ENCODE measurements at places on chromosomes 3 and 15.

DNA sequence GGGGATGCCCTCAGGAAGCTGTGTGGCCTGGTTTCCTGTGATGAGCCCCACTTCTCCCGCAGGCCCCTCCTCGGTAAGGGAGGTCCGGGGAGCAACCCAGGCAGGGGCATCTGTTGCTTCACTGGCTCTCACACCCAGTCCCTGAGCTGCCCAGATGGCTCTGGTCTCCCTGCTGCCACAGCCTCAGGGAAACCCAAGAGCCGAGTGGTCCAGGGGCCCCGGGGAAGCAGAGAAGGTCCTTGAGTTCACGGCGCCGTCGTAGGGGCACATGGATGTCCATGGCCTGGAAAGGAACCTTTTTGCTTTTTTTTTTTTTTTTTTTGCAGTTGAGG lies 13.3 kb upstream of the LRRC15 start:
- DNase-seq = no peak

- DNase-seq = no peak
Measured at GRCh38 chr3:45319231-45319995, 69.0 kb upstream of the LARS2 start.

GRCh38 chr3:29922992-29923746 lies 642.3 kb downstream of the RBMS3 start:
- DNase-seq = peak; percentile 47

GRCh38 chr3:43161684-43162229 lies 55.9 kb upstream of the POMGNT2 start:
- DNase-seq = no peak

GRCh38 chr3:154182322-154182922 lies 61.2 kb downstream of the ARHGEF26 start:
- no peak for DNase-seq

- DNase-seq = no peak
Measured at GRCh38 chr15:50542887-50543210, 3.6 kb downstream of the USP50 start.

GRCh38 chr3:49428752-49429080 lies 408 bp downstream of the NICN1 start:
- no peak for DNase-seq

DNA sequence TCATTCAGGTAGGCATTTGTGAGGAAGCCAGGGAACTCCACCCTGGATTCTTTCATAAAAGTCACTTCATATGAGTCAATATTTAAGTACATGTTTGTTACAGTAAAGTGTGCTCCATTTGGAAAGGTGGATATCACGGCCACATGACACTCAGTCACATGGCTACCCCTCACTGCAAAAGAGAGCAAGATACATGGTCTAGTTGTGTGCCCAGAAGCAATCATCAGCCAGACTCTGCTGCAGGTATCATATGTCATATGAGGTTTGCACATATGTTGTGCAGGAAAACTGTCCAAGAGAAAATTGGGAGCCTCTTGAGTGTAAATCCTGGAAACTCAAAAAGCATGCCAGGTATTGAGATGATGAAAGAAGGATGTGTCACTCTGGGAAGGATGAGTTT lies 55.0 kb upstream of the NMNAT3 start:
- DNase-seq = no peak

GRCh38 chr3:48423883-48424695 lies 5.8 kb downstream of the PLXNB1 start:
- DNase-seq = no peak

DNA sequence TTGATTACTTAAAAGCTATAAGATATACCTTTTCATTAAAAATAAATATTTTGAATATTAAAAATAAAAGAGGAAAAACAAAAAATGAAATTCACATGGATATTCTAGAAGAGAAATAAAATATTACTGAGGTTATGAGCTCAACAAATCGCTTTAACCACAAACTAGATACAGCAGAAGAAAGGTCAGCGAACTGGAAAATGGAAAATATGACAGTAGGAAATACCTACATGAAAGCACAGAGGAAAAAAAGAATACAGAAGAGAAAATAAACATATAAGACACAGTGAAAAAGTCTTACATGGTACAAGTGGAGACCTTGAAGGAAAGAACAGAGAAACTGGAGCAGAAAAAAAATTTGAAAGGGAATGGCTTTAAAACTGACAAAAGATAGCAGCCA lies 33.2 kb downstream of the SCAPER start:
- DNase-seq = no peak
